ENCODE measurements at places on chromosomes 11 and 22.

- DNase-seq, result no peak
These were observed 11.8 kb downstream of the C11orf87 start for GRCh38 chr11:109433753-109434256.

DNA sequence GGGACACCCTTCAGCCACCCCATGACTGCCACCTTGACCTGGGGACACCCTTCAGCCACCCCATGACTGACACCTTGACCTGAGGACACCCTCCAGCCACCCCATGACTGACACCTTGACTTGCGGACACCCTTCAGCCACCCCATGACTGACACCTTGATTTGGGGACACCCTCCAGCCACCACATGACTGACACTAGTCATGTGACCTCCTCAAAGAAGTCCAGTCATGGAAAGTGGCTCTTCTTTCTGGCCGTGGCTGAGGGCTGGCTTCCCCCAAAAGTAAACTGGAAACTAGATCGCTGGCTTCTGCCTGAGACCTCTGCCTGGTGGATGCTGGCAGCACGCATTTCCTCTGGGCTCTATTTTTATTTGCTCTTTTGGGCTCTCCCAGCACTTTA is 28.4 kb downstream of the ARFGAP2 start:
- no peak for DNase-seq

DNA sequence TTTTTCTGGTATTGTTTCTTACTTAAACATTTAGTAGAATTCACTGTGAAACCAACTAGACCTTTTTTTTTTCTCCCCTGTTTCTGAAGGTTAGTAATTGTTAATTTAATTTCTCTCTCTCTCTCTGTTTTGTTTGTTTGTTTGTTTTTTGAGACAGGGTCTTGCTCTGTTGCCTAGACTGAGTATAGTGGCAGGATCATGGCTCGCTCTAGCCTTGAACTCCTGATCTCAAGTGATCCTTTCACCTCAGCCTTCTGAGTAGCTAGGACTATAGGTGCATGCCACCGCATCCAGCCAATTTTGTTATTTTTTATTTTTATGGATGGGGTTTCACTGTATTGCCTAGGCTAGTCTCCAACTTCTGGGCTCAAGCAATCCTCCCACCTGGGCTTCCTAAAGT is 165.0 kb downstream of the UVRAG start:
- no peak for DNase-seq

- no peak for DNase-seq
These were observed 21.6 kb downstream of the APOL1 start for GRCh38 chr22:36274531-36274930.

- no peak for DNase-seq
These were observed 45.2 kb downstream of the CLPB start for GRCh38 chr11:72389116-72389515.

DNA sequence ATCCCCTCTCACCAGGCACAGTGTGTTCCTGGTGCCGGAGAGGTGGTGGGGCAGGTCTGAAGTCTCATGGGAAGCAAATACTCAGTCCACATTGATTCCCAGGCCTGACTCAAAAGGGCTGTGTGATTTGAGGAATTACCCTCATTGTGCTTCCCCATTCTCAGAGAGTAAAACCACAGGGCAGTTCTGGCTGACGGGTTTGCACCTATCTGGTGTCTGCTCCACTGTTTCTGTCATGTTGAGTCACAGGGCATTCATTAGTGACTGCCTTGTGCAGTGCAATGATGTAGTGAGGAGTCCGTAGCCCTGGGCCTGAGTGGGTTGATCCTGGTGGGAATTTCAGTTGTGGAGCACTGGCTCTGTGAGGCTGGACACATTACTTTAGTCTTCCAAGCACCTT is 85.2 kb upstream of the ARHGAP20 start:
- no peak for DNase-seq

DNA sequence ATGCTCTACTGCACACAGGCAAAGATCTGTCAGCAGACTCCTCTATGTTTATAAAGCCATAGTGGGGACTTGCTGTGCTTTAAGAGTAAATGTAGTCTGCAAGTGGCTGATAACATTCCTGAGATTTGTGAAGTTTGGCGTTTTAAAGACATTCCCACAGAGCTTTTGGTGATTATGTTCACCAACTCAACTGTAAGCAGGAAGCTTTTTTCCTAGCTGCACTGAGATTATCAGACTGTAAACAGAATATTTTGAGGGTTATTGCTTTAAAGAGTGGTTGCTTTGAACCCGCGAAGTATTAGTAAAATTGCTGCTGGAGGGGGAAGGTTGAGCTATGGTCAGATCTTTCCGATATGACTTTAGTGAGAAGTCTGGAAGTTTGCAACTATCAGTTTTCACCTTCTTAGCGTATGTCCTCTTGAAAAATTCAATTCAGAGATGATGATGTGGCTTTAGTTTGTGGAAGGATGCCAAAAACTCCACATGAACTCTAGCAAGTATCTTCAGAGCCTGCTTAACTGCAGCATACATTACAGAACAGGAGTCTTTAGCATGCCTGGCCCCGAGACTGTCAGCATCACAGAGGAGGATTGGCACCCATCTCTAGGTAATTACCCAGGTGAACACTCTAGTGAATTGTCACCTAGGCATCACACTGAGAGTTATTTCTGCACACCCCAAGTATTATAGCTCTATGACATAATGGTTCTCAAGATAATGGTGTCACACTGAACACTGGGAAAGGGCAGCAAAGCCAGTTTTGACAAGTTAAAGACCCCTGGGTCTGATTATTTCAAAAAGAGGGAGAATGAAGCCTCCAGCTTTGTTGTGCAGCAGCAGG is 89.9 kb downstream of the MTNR1B start:
- no peak for DNase-seq

DNA sequence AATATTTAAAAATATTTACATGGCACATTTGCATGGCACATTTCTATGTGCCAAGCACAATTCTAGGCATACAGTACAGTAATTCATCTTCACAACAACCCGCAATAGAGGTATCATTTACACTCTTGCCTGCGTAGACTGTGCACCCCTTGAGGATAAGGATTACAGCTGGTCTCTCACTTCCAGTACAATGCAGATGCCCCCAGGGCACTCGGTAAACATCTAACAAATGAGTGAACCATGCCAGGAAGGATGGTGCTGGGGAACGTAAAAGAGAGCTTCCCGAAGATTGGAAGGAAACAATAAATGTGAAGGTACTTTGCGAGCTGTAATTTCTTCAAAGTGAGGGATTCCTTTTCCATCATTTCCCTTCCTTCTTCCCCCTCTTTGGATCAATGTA is 1.3 kb downstream of the PRPF19 start:
- DNase-seq, result no peak

- no peak for DNase-seq
These were observed 1073.3 kb downstream of the TBC1D22A start for GRCh38 chr22:47835726-47836125.

DNA sequence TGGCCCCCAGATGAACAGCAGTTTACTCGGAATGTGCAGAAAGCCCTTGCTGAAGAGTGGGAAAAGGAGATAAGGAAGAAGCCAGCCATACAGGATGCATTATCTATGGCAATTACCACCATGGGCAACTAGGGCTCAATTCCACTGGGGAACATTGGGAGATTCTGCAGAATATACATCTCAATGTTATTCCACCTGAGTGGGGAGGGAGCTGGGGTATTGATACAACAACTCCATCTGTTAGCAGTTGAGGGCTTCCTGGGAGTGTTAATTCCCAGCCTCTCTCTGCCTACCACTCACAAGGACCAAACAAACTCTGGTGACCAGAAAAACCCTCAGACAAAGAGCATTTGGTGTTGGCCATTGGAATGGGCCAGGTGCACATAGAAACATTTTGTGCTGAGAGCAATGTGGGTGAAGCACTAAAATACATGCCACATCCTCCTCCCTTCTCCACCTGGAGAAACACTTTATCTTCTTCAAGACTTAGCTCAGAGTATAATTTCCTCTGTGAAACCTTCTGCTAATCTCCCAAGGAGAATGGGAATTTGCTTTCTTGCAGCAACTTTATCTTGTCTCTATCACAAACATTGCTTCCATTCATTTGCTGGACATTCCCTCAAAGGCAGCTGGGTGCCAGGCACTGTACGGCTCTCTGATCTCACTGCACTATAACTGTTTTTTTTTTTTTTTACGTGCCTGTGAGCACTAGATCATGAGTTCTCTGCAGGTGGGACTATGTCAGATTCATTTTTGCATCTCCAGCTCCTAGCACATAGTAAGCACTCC is 292.2 kb downstream of the MN1 start:
- no peak for DNase-seq

DNA sequence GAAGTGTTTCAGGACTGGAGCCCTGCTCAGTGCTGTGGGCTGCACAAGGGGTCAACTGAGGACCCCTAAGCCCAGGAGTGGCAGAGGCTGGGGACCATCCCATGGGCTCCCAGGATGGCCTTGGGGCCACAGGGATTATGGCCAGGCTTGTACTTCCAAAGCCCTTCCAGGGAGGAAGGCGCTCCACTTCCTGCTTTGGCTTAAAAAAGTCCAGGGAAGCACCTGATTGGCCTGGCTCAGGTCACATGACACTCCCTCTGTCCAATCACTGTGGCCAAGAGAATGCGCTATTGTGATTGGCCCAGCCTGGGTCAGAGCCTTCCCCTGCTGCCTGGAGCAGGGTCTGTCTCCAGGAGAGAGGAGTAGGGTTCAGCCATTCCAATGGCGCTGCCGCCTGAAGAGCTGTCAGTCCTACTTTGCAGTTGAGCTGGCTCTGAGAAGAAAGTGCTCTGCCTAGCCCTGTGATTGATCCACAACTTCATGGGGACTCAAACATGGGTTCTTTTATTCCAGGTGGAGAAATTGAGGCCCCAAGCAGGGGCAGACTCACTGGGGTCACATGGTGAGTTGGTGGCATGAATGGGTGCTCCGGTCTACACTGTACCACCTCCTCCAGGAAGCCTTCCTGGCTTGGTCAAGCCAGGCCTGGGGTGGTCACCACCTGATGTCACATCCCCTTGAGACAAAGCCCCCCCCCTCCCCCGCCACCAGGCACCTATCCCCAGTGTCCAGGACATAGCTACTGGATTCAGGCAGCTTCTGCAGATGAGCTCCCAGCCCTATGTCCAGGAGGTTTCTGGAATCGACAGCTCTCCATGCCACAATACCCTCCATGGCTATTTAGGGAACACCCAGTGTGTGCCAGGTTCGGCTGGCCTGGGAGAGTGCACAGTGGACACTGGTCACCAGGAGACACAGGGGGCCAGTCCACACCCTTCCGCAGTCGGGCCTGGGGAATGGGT is 48.2 kb downstream of the RTN4R start:
- no peak for DNase-seq

DNA sequence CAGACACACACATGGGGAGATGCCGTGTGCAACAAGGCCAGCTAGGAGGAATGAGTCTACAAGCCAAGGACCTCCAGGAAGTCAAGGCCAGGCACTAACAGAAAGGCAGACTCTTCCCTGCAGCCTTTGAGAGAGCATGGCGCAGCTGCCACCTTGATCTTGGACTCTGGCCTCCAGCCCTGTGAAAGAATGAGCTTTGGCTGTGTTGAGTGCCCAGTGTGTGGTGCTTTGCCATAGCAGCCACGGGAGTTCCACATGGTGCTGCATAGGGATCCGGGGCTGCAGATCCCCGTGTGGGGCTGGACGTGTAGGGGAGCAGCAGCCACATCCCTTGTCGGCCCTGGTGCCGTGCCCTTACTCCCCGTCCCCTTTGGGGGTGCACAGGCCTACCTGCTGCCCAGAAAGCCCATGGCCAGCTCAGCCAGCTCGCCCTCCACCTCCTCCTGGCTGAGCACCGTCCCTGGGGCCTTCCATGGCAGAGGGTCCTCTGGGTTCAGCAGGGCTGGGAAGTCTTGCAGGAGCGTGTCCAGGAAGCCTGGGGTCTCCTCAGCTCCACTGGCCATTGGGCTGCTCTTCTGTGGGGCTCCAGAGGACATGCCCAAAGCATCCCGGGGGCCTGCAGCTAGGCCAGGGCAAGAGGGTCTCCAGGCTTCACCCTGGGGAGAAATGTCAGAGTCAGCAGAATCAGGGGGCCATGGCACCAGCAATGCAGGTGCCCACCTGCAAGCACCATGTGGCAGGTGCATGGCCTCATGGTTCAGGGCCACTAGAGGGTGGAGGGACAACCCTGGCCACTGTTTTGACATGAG is 7.0 kb downstream of the PPM1F start:
- DNase-seq, result no peak

DNA sequence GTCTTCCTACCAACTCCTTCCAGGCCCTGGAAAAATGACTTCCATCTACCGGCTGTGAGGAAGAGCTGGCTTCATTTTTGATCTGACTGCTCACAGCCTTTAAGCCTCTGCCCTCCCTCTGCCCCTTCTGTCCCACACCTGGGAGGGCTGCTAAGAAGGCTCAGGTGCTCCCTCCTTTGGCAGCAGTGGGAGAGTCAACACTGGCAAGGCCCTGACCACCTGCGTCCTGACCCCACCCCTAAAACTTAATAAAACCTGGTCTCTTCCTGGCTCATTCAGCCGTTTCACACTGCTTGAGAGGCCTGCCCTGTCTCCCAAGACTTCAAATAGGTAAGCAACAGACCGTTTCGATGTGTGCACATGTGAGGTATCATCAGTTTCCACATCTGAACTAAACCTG is 52.1 kb upstream of the NFRKB start:
- DNase-seq, result no peak

- no peak for DNase-seq
These were observed 45.6 kb upstream of the POLD3 start for GRCh38 chr11:74546752-74547151.

- DNase-seq, result no peak
These were observed 2.6 kb upstream of the CHRM1 start for GRCh38 chr11:62923601-62924411.

DNA sequence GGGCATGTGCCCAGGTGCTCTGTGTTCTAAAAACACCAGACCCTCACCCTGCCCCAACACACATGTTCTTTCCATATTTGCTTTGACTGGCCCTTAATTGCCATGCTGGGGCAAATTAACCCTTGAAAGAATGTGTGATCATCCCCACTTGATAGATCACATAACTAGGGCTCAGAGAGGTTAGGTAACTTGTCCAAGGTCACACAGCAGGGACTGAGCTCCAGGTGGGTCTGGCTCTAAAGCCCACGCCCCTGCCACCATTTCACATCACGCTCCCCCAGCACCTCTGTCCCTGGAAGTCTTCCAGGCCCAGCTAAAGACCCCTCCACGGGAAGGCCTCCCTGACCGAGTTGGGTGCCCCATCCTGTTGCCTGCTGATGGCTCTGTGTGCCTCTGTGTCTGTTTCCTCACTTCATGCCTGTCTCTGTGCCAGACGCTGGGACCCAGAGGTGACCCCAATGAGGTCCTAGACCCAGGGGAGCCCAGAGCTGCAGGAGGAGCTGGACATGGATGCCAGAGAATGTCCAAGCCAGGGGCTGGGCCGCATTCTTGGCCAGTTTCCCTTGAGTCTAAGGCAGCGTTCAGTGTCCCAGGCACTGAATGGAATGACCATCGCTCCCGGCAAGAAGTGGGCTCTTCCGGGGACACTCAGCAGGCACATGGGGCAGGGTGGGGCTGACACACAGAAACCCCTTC is 79.7 kb downstream of the MYO7A start:
- no peak for DNase-seq

GRCh38 chr22:46577368-46578249 is 40.2 kb upstream of the CELSR1 start:
- no peak for DNase-seq

DNA sequence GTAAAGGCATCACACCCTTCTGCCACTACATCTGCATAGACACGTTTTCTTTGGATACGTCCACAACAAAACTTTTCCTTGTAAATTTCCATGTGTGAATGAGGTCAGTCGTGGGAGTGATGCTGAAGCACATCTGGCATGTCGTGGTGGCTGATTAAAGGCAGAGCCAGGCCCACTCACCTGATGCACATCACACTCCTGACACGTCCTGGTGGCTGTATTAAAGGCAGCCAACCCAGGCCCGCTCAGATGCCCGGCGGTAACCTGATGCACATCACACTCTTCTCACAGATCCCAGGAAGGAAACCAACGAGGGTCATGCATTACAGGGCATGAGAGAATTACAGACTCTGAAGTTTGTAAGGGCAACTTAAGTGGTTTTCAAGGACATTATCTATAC is 321.6 kb upstream of the B3GAT1 start:
- DNase-seq, result no peak
